ENCODE measurements at places on chromosomes 3 and 15. TPM values are rescaled to one million over a fixed set of nuclear protein-coding genes. Genes with fewer than 3 reads are reported as not detected.

SLC15A2 gene
- total RNA-seq, result 4.4 TPM

MYL3 gene
- not detected for total RNA-seq

MELTF gene
- 4.3 TPM for total RNA-seq

GP9 gene
- total RNA-seq, result 0.86 TPM

KLHL40 gene
- not detected for total RNA-seq

LRTM1 gene
- total RNA-seq, result not detected

WDR49 gene
- 1.4 TPM for total RNA-seq

KLHDC8B gene
- 3.5 TPM for total RNA-seq

ETV5 gene
- 3.0 TPM for total RNA-seq

SERPINI1 gene
- total RNA-seq, result 9.3 TPM

CCDC80 gene
- not detected for total RNA-seq

EXOG gene
- total RNA-seq, result 27.3 TPM

DENND6A gene
- total RNA-seq, result 69.8 TPM

FRMD5 gene
- total RNA-seq, result not detected

PPARG gene
- total RNA-seq, result not detected

HGD gene
- total RNA-seq, result 2.5 TPM

IMPG2 gene
- 0.73 TPM for total RNA-seq

LTK gene
- total RNA-seq, result 4.9 TPM

SLC12A1 gene
- not detected for total RNA-seq

PLSCR5 gene
- total RNA-seq, result not detected

PP2D1 gene
- total RNA-seq, result not detected

C3orf20 gene
- not detected for total RNA-seq

ACAD9 gene
- 43.4 TPM for total RNA-seq

ISLR2 gene
- not detected for total RNA-seq

TMC3 gene
- total RNA-seq, result not detected

IL17RE gene
- total RNA-seq, result 0.28 TPM

NTRK3 gene
- total RNA-seq, result not detected

ITIH1 gene
- 0.56 TPM for total RNA-seq

NDN gene
- total RNA-seq, result 0.23 TPM

USP8 gene
- 87.7 TPM for total RNA-seq

WNT5A gene
- not detected for total RNA-seq

KNG1 gene
- total RNA-seq, result not detected

CTDSPL2 gene
- total RNA-seq, result 96.5 TPM

FMN1 gene
- 2.2 TPM for total RNA-seq
